ENCODE measurements at places on chromosomes 16 and 17.

DNA sequence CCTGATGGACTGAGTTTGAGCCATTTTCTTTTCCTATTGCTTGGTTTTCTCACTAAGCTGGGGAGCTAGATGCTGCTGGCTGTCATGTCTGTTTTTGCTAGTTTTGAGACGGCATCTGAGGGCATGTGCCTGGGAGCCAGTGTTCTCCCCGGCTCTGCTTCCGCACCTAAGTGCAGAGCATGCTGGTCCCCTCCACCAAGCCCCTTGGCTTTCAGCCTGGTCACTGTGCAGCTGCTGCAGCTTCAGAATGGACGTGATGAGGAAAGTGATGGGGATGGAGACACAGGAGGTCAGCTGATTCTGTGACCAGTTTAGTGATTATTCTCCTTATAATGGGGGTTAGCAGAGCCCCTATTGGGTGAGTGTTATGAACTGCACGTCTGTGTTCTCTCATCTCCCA lies 28.5 kb downstream of the DNAH17 start:
- no peak for DNase-seq

GRCh38 chr17:38572669-38573365 lies 32.9 kb downstream of the SRCIN1 start:
- no peak for DNase-seq

GRCh38 chr16:11250786-11251524 lies 5.0 kb downstream of the SOCS1 start:
- DNase-seq = no peak

- DNase-seq = no peak
These were observed 14.4 kb downstream of the TENT4B start for GRCh38 chr16:50167556-50167955.

- no peak for DNase-seq
These were observed 6.1 kb downstream of the KRTAP4-9 start for GRCh38 chr17:41111151-41111885.

DNA sequence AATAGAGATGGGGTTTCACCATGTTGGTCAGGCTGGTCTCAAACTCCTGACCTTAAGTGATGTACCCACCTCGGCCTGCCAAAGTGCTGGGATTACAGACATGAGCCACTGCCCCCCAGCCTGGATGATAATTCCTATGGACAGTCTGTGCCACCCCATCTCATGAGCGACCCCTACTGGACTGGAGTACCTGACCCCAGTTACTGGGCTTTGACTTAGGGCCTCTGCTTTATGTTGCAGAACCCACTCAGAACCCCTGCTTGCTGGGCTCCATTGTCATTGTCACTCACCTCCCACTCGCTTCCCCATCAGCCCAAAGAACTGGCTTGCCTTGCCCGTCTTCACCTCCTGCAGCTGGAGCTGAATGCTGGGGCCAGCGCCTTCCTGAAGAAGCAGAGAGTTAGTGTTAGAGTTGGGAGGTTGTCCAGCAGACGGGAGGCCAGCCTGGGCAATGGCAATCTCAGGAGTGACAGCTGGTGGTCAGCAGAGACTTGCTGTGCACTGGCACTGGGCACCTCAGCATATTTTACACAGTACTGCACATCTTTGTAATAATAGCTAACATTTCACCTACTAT lies 4.0 kb downstream of the TAC4 start:
- DNase-seq = no peak

GRCh38 chr16:46996952-46997458 lies 23.5 kb upstream of the DNAJA2 start:
- no peak for DNase-seq

GRCh38 chr17:80868022-80868609 lies 123.5 kb upstream of the CHMP6 start:
- DNase-seq = no peak

DNA sequence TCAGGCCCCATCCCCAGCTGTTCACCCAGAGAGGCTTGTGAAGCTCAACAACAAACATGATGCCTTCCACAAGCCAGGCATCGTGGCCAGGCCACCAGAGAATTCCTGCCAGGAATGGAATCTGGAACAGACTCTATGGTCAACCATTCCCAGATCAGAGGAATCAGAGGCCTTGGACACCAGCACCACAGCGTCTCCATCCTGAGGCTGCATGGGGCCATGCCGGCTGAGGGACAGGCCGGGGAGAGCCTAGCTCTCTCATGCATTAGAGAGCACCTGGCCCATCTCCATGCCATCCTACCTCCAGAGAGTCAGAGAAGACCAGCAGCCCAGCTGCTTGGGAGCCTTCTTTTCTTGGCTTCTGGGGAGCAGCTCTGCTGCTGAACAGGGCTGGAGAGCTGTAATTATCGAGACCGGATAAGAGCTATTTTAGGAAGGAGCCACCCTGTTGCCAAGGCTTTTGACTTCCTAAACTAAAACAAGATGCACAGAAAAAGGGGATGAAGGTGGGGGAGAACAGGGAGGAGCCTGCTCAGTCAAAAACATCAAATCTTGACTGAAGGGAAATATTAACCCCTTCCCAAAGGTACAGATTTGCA lies 24.5 kb upstream of the MTMR4 start:
- no peak for DNase-seq

DNA sequence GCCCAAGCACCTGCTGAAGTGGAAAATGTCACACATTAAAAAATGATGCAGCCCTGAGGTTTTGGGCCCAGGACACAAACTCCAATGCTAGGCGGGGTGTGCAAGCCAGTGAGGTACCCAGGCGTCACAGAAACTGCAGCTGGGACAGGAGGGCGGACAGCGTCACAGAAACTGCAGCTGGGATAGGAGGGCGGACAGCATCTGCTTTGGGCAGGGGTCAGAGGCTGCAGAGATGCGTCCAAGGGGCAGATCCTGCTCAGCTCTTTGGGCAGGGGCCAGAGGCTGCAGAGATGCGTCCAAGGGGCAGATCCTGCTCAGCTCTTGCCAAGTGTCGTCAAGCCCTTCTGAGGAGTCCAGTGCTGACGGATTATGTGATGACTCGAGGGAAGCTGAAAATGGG lies 43.9 kb upstream of the RCVRN start:
- DNase-seq = no peak

DNA sequence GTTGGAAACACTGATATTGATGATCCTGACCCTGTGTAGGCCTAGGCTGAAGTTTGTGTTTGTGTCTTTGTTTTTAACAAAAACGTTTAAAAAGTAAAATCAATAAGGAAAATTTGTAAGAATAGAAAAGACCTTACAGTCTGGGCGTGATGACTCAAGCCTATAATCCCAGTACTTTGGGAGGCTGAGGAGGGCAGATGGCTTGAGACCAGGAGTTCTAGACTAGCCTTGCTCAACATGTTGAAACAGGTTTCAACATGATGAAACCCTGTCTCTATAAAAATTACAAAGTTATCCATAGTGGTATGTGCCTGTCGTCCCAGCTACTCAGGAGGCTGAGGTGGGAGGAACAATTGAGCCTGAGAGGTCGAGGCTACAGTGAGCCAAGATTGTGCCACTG lies 18.3 kb upstream of the TOM1L1 start:
- DNase-seq = no peak

GRCh38 chr16:82149536-82149935 lies 20.5 kb downstream of the MPHOSPH6 start:
- DNase-seq = no peak

DNA sequence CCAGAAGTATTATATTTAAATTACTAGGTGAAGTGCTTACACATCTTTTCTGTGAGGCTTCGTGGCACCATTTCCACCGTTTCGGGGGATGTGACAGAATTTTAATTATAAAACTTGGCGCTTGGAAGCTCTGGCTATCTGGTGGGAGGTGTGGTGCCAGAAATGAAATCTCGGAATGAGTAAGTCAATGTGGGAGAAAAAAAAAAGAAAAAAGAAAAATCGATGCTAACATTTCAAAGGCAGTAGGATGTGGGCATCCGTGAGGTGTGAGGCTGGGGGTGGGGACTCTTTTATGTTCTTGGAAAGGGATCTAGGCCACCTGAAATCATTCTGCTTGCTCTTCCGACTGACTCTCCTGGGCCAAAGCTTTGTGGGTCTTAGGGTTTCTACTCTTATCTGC lies 21.9 kb downstream of the CPPED1 start:
- DNase-seq = no peak

- DNase-seq = no peak
These were observed 305.9 kb downstream of the PMP22 start for GRCh38 chr17:14959106-14959648.

GRCh38 chr16:67539691-67540635 lies 11.3 kb downstream of the RIPOR1 start:
- peak; percentile 13 for DNase-seq
